ENCODE measurements at places on chromosomes 7 and 10.

GRCh38 chr7:79930604-79931003 lies 204.0 kb upstream of the GNAI1 start:
- DNase-seq, result peak; percentile 53

DNA sequence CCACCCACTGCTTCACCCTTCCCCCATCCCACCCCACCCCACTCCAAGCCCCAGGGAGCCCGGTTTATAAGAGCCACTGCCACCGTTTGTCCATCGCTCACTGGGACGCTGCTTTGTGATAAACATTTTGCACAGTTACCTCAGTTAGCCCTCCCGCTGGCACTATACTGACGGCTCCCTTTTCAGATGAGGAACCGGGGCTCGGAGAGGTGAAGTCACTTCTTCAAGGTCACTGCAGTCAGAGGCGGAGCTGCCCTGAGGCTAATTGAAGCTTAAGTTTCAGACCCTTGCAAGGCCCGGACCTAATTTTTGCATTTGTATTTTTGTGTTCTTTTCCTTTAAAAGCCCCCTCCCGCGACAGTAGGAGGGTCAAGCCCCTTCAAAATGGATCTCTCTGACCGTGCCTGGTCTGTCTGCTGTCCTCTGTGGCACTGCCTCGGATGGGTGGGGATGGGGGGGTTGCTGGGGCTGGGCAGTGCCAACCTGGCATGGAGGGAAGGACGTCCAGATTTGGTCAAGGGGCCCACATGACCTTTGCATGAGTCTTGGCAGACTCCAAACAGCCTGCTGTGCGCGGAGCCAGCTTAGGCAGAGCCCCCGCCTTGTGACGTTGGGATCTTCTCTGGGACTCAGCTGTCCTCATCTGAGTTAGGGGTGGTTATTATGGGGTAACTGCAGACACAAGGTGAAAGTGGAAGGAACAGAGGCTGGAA lies 17.7 kb upstream of the NODAL start:
- DNase-seq, result no peak

GRCh38 chr7:155555116-155555695 lies 8.8 kb upstream of the CNPY1 start:
- DNase-seq, result no peak

DNA sequence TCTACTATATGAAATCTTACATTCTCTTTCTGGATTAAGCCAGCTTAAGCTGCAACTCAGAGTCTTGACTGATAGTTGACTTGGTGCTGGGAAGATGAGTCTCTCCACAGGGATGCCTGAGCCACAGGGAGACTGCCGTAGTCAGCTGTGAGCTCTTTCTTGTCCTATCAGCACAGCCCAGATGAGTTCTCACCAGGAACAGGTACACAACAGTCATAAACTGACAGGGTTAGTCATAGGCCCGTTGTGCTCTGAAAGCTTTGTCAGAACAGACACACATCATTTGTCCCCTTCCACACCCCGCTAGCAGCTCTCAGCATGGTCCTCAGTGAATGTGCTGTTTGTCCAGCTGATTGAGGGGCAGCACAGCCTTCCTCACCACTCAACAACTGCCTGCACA lies 221.6 kb downstream of the RPS24 start:
- DNase-seq, result peak; percentile 70

GRCh38 chr7:16734148-16734726 lies 19.3 kb upstream of the TSPAN13 start:
- DNase-seq, result no peak

DNA sequence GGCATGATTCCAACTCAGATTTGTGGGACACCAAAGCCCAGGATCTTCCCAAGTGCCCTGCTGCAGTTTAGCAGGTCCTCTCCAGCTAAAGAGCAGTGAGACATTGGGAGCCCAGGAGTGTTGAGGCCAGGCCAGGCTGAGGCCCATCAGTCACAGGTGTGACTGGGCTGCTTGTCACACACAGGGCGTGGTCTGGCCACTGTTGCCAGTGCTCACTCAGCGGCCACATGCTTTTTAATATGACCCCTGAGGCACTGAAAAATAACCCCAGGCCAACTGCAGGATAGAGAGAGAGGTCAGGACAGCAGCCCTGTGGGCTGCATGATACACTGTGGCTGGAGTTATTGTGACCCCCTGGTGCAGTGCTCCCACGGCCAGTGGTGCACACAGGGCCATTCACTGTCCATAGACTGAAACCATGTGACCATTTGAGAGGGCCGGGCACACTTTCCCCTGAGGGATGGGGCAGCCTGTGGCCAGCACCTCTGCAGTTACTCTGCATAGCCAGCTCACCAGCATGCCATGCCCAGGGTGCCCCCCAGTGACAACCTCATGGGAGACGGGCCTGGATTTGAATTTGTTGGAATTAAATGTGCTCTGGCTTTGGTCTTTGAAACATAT lies 4.2 kb downstream of the GDF2 start:
- DNase-seq, result no peak

DNA sequence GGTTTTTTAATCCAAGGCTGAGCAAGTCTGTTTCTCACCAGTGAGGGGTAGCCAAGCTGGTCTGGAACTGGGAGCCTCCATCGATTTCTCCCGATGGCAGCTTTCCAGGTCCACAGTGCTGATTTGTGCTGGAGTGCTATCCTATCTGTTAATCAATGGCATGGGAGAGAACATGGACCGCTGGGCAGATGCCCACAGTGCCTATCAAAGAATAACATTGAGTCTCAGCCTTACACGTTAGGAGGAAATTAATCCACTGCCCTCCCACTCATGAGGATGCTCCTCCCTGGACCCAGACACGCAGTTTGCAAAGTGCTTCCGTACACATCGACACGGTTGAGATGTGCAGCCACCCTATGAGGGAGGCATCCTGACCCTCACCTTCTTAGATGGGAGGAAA lies 36.0 kb upstream of the CUX1 start:
- DNase-seq, result no peak

- peak; percentile 59 for DNase-seq
Measured at GRCh38 chr10:62638062-62638477, 166.4 kb upstream of the ADO start.
